ENCODE measurements at places on chromosomes 1 and 21.

- DNase-seq: peak; percentile 99
These were observed 126.7 kb upstream of the CACHD1 start for GRCh38 chr1:64343105-64343822.

DNA sequence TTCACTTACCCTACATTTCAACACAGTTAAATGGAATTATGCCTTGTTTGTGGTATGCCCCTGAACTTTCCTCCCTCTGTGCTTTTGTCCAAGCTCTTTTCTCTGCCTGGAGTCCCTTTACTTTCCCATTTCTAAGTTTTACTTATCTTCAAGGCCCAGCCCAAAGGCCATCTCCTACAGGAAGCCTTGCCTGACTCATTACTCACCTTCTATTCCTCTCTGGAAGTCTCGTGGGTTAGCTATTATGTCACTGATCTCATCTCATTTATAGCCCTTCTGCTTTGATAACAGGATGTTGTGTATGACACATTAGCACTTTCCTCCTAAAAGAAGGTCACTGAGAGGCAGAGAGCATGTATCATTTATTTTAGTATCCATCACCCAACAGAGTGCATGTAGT, 78.8 kb upstream of the CD1D start:
- peak; percentile 85 for DNase-seq

- no peak for DNase-seq
These were observed 25.6 kb downstream of the MEF2D start for GRCh38 chr1:156474966-156475365.

- DNase-seq: peak; percentile 12
These were observed 9.2 kb downstream of the CLDN8 start for GRCh38 chr21:30206551-30207251.

- no peak for DNase-seq
These were observed 48.3 kb downstream of the C1orf198 start for GRCh38 chr1:230819976-230820375.
